Endothelial cell of umbilical vein (primary cell): ENCODE measurements at places on chromosomes 11 and 22. TPM values are rescaled to one million over a fixed set of nuclear protein-coding genes. Genes with fewer than 3 reads are reported as not detected.

Gene EHF
- not detected in 2 replicates for total RNA-seq

GRCh38 chr22:21981874-21982273 is 713 bp downstream of the TOP3B start:
- H3K27me3 ChIP-seq, result no peaks in the 10 kb centered on the region
- H3K4me3 ChIP-seq, result peak overlapping the region; percentile 99
- H3K36me3 ChIP-seq, result peaks cover 3% of the 10 kb centered on the region

GRCh38 chr22:26993886-26994285 is 336.5 kb downstream of the MIAT start:
- no peaks in the 10 kb centered on the region for H3K4me1 ChIP-seq
- H3K4me3 ChIP-seq, result no peak overlapping the region
- no peak for DNase-seq
- no peaks in the 10 kb centered on the region for H3K36me3 ChIP-seq
- no peak overlapping the region for H3K27ac ChIP-seq

DNA sequence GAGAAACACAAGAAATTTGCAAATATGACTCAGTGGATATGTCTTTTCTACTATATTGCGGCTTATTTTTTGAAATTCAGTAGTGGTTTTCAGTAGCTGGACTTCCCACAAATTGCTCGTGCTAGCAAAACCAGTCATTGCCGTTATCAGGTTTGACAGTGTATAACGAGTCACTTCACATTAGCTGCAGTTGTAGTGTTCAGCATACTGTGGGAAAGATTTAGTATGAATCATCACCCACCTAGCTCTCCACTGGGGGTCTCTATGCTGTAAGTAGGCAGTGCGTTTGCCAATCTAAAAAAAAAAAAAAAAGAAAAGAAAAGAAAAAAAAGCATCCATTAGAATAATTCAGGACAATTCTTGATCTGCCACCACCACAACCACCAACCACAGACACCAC is 1318.9 kb downstream of the LRRC4C start:
- no peak for DNase-seq
- H3K4me3 ChIP-seq, result no peak overlapping the region
- H3K36me3 ChIP-seq, result no peaks in the 10 kb centered on the region

DNA sequence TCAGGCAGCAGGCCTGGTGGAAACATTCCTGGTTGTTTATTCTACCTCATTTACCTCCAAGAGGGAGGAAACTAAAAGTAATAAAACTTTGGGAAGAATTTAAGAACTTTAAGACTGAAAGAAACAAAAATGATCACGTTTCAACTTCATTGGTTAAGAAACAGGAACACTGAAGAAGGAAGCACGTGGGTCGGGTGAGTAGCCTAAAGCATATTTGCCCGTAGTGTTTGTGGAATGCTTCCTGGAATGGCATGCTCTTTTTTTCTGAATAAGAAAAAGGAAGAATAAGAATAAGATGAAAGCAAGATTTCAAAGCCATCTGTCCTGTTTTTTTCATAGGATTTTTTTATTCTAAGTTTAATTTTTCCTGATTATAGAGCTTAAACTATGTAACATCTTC is 83.1 kb downstream of the WNT11 start:
- no peak overlapping the region for H3K4me3 ChIP-seq
- H3K27me3 ChIP-seq, result no peaks in the 10 kb centered on the region
- H3K4me1 ChIP-seq, result peaks cover 25% of the 10 kb centered on the region
- no peaks in the 10 kb centered on the region for H3K36me3 ChIP-seq
- H3K27ac ChIP-seq, result no peak overlapping the region
- no peak for DNase-seq
